ENCODE measurements at places on chromosomes 6 and 20. TPM values are rescaled to one million over a fixed set of nuclear protein-coding genes. Genes with fewer than 3 reads are reported as not detected.
A peak's percentile ranks its signal among the peaks of the same experiment; 100 is the strongest.

The GLO1 gene
- 4.3 TPM for total RNA-seq

DNA sequence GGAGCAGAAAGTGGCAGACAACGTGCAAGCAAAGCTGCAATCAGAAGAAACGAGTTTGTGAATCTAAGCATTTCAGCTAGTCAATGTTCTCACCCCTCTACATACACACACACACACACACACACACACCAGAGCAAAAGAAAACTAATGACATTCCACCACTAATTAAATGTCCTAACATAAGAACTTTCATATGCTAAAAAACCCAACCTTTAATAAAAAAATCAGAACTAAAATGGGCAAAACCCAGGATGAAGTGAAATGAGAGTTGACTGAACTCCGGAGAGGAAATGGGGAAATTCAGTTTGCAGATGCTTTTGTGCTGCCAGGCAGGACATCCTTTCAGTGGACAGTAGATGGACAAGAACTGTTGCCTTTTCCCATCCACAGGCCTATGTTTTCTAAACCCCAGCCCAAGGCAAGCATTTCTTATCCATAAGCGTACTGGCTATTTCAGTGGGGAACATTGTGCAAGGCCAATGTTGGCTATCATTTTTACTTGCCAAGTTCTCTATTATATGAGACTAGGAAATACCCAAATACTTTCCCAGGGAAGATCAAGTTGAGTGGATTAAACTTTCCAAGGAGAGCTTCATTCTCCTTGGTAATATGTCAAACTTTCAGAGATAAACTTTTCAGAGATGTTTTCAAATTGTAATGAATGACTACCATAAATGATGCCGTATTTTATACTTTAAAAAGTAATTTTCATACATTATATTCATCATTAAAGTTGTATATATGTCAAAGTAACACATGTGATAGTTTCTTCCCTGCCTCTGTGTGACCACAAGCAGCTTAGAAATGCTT is 27.3 kb downstream of the RIN2 start:
- no peaks in the 10 kb centered on the region for H3K27me3 ChIP-seq
- H3K27ac ChIP-seq = peak overlapping the region; percentile 60
- peaks cover 28% of the 10 kb centered on the region for H3K4me1 ChIP-seq
- H3K4me3 ChIP-seq = no peak overlapping the region
- no peaks in the 10 kb centered on the region for H3K36me3 ChIP-seq

The SLC35D3 gene
- total RNA-seq = not detected

DNA sequence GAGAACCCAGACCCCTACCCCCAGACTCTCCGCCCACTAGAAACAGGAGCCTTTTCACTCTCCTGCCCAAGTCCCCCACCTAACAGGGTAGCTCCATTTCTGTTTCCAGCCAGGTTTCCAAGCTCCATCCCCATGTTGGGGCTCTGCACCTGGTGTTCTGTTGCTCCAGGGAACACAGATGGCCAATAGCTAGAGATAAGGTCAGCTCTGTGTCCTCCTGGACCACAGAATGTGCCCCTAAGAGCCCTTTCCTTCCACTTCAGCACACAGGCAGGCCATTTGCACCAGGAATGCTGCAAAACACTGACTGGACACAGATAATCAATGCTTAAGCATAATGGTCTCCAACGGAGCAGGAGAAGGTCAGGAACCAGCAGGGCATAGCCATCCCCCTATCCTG is 159.4 kb downstream of the QRSL1 start:
- H3K36me3 ChIP-seq = no peaks in the 10 kb centered on the region
- peaks cover 24% of the 10 kb centered on the region for H3K4me1 ChIP-seq
- no peak overlapping the region for H3K4me3 ChIP-seq
- H3K27ac ChIP-seq = peak overlapping the region; percentile 82
- DNase-seq = no peak
- H3K27me3 ChIP-seq = no peaks in the 10 kb centered on the region

DNA sequence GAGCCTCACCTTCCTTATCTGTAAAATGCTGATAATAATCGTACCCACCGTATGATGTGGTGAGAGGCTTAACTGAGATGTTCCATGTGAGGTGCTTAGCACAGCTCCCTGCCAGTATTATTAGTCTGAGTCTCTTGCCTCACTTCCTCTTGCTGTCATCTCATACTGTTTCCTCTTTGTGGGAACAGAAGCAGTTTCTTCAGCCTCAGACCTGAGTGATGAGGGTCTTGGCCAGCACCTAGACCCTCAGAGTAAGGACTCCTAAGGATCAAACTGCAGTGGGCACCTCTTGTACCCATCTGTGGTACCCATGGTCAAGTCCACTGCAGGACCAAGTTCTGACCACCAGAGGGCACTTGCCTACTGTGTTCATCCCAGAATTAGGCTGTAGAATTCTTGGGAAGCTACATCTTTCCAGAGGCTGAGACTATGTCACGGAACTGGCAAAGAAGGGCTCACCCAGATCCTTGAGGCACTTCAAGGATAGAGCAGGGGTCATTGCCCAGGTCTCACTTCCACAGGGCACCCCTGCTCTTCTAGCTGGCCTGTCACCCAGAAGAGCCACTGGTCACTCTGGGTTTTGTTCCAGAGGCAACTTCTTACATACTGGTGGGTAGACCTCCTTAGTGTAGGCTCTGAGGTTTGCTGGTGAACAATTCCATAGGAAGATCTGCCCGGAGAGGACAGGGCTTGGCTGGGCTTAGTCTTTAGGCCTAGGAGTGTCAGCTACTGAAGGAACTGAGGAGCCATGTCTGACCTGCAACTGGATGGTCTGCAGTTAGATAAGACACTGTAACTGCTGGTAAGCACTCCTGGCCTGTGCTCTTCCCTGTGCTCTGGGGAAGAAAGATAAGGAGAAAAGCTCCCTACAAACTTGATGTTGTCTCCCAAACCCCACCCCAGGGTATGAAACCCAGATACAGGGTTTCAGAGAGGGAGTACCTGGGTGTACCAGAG is 20.6 kb upstream of the SGK2 start:
- H3K36me3 ChIP-seq = no peaks in the 10 kb centered on the region
- no peaks in the 10 kb centered on the region for H3K4me1 ChIP-seq
- H3K27ac ChIP-seq = no peak overlapping the region
- no peak overlapping the region for H3K4me3 ChIP-seq
- DNase-seq = peak; percentile 82

- no peaks in the 10 kb centered on the region for H3K4me1 ChIP-seq
- H3K36me3 ChIP-seq = no peaks in the 10 kb centered on the region
- DNase-seq = no peak
- no peak overlapping the region for H3K4me3 ChIP-seq
Observed at GRCh38 chr6:137765059-137765458, 102.0 kb upstream of the TNFAIP3 start.

GRCh38 chr20:23287354-23288190 is 63.0 kb upstream of the NXT1 start:
- no peaks in the 10 kb centered on the region for H3K27me3 ChIP-seq
- no peak for DNase-seq
- H3K27ac ChIP-seq = no peak overlapping the region

The CLPSL1 gene
- total RNA-seq = not detected

- H3K27me3 ChIP-seq = no peaks in the 10 kb centered on the region
- no peak for DNase-seq
- no peak overlapping the region for H3K4me3 ChIP-seq
- no peaks in the 10 kb centered on the region for H3K4me1 ChIP-seq
- H3K27ac ChIP-seq = no peak overlapping the region
Observed at GRCh38 chr6:124670801-124671200, 291.4 kb upstream of the RNF217 start.

GRCh38 chr6:1987640-1988039 is 257.8 kb downstream of the GMDS start:
- H3K4me3 ChIP-seq = no peak overlapping the region
- no peak overlapping the region for H3K27ac ChIP-seq
- H3K4me1 ChIP-seq = no peaks in the 10 kb centered on the region
- H3K27me3 ChIP-seq = no peaks in the 10 kb centered on the region
- no peaks in the 10 kb centered on the region for H3K36me3 ChIP-seq

- no peak for DNase-seq
- no peaks in the 10 kb centered on the region for H3K4me1 ChIP-seq
- no peaks in the 10 kb centered on the region for H3K36me3 ChIP-seq
- no peak overlapping the region for H3K4me3 ChIP-seq
- no peaks in the 10 kb centered on the region for H3K27me3 ChIP-seq
- no peak overlapping the region for H3K27ac ChIP-seq
Observed at GRCh38 chr6:84618046-84618752, 146.2 kb downstream of the TBX18 start.

GRCh38 chr6:56850626-56851025 is 104.3 kb upstream of the BEND6 start:
- peak overlapping the region; percentile 60 for H3K27ac ChIP-seq
- DNase-seq = no peak
- no peaks in the 10 kb centered on the region for H3K4me1 ChIP-seq

The PGC gene
- 1,005 TPM for total RNA-seq

DNA sequence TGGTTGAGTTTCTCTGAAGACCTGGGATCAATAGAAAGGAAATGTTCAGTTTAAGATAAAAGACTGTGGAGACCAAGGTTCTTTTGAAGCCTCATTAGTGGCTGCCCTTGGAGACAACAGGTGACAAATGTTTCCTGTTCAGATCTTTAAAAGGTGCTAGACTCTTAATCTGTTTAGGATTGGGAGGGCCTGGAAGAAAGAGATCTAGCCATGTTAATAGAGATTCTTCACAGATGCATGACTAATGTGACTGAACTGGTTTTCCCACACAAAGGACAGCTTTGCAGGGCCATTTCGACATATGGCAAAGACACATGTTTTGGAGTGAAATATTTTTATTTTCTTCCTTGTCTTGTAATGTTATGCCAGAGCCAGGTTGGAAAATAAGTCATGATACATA is 82.2 kb downstream of the WDR27 start:
- no peak overlapping the region for H3K4me3 ChIP-seq
- DNase-seq = peak; percentile 20
- H3K36me3 ChIP-seq = no peaks in the 10 kb centered on the region
- no peaks in the 10 kb centered on the region for H3K4me1 ChIP-seq

The WASF1 gene
- 8.8 TPM for total RNA-seq

- no peaks in the 10 kb centered on the region for H3K27me3 ChIP-seq
- no peaks in the 10 kb centered on the region for H3K36me3 ChIP-seq
- H3K4me3 ChIP-seq = no peak overlapping the region
- H3K27ac ChIP-seq = no peak overlapping the region
- DNase-seq = no peak
Observed at GRCh38 chr20:37529968-37530600, 2.4 kb upstream of the BLCAP start.

The IMPG1 gene
- total RNA-seq = not detected

DNA sequence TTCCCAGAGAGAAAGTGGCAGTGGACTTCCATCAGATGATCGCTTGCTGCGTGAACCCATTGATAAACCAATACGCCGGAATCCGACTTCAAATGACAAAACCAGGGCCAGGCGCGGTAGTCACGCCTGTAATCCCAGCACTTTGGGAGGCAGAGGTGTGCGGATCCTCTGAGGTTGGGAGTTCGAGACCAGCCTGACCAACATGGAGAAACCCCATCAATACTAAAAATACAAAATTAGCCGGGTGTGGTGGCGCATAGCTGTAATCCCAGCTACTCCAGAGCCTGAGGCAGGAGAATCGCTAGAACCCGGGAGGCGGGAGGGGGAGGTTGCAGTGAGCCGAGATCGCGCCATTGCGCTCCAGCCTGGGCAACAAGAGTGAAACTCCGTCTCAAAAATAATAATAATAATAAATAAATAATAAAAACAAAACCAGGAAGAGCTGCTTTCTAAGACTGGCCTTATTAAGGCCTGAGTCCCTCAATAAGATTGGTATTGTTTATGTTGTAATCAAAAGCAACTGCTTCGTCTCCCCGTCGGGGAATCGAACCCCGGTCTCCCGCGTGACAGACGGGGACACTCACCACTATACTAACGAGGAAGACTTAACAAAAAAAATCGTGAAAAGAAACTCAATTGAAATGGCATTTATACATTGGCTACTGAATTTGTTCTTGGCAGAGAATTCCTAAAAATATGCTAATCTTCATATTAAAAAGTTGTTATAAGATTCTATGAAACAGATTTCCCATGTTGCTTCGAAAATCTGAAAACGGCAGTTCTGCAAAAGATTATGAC is 110.2 kb upstream of the ZNF184 start:
- peak; percentile 40 for DNase-seq
- H3K27me3 ChIP-seq = no peaks in the 10 kb centered on the region
- no peaks in the 10 kb centered on the region for H3K36me3 ChIP-seq
- H3K27ac ChIP-seq = no peak overlapping the region
- H3K4me3 ChIP-seq = no peak overlapping the region
